ENCODE measurements at places on chromosomes 2 and 18.

DNA sequence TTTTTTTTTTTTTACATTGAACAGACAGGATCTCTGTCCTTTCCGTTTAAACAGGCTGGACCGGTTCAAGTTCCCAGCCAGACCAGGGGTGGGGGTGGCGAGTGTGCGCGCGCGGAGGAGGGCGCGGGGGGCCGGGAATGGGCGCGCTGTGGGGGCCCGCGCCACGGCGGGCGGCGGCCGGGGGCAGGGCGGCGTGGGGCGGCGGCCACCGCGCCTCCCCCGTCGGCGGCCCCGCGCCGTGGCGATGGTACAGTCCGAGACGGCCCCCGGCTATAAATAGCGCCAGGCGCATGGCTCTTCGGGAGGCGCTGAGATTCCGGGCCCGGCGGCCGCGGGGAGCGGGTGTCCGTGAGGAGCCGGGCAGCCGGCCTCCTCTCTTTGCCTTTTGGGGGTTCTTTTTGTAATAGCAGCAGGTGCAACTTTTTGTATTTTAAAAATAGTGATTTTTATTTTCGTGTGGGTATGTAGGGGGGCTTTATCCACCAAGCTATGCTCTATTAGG is 430 bp upstream of the CELF4 start:
- DNase-seq: no peak

DNA sequence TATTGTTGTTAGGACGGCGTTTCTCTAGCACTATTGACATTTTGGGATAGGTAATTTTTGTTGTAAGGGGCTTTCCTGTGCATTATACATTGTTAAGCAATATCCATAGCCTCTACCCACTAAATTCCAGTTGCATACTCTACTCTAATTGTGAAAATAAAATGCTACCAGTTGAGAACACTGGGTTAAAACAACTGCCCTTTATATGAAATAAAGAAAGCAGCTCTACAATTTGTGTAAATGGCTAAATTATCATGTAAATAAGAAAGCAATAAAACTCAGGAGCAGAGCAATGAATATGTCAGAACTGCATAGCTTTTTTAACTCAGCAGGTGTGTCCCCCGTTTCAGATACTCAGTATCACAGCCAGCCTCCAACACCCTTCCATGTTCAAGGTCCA is 812.7 kb upstream of the NRXN1 start:
- no peak for DNase-seq

GRCh38 chr2:235055891-235056516 is 104.2 kb downstream of the SH3BP4 start:
- DNase-seq: no peak

GRCh38 chr2:222569826-222570225 is 86.1 kb downstream of the FARSB start:
- no peak for DNase-seq

- DNase-seq: no peak
These were observed 80.4 kb downstream of the EPB41L3 start for GRCh38 chr18:5463390-5463789.

DNA sequence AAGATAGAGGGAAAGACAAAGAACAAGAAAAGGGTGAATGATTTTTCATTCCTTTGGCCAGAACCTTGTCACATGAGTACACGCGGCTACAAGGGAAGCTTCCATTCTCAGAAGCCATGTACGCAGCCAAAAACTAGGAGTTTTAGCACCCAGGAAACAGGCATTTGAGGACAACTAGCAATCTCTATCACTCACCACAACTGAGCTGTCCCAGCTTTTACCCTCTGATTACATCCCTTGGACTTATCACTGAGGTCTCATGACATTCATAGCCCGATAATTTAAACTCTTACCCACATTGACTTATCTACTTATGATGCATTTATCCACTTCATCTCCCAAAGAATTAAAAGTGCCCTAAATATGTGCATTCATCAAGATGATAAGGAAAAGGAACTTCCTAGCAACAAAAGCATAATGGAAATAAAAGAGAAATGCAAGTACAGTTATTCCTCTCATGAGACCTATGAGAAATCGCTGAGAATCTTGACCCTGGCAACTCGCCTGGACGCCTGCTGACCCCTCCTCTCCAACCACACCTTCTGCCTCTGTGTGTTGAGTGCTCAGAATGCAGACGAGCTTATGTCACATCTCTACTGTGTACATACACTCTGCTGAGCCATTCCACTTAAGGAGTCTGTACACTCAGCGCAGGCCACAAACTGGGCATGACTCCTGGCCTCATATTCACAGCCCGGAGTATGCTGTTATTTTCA is 28.7 kb upstream of the MFSD6 start:
- no peak for DNase-seq

GRCh38 chr2:120978359-120979050 is 242.8 kb downstream of the GLI2 start:
- DNase-seq: no peak

DNA sequence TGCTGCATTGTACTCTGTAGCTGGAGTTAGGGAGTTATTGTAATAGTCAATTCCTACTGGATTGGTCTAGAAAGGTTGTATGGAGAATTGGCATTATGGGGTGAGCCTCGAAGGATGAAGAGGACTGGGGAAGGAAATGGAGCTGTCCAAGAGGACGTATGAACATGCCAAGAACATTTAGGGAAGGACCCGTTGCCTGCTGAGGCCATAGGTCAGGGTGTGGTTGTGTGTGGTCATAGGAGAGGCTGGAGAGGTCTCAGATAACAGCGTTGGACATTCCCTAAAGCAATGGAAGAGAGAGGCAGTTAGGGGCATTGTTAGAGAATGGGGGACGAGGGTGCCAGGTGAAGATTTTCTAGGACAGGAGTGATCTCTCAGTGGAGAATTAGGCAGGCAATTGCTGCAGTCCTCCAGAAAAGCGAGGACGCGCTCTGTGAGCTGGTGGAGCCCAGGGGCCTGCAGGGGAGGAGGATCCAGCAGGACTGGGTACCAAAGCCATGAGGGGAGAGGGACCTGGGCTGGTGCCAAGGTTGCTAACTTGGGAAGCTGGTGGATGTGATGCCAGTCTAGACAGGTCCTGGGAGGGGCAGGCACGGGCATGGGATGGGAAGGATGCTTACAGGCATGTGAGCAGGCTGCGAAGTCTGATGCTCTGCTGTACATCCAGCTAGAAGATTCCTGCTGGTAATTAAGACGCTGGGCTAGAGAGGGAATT is 9.4 kb upstream of the PSD4 start:
- DNase-seq: no peak

GRCh38 chr2:80111185-80111584 is 193.4 kb downstream of the LRRTM1 start:
- DNase-seq: no peak

DNA sequence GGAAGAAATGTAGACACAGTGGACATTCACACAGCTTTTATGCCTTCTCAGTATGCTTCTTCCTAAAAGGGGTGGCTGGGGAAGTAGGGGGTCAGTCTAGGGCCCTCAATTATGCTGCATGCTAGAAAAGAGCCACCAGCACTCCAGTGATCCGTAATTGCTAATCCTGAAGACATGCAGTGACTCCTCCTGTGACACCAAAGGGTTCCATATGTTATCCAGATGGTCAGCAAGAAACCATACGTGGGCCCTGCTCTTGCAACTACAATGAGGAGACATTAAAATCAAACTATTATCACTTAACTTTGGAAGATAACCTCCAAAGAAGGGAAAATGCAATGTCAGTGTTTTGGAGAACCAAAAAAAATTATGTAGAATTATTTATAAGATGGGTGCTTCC is 143.4 kb upstream of the LYPD1 start:
- DNase-seq: no peak

GRCh38 chr18:21851327-21851961 is 110.9 kb downstream of the MIB1 start:
- DNase-seq: no peak
